ENCODE measurements at places on chromosomes 12 and 14.

- DNase-seq: no peak
Observed at GRCh38 chr12:52628111-52628507, 9.8 kb upstream of the KRT73 start.

DNA sequence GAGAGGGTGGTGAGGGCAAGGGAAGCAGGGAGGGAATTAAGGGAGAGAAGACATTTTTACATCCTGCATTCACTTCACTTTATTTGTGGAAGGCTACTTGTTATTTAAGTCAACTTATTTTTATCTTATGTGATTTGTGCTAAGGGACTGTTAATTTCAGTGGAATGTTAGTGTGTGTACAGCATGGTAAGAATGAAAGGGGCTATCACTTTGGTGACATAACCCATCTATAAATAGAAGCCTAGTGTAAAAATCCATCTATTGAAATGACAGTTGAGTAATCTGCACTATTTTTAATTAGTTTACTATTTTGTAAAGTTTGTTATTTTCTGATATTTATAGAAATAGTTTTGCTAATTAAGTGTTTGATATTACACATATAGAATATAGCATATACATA lies 16.8 kb upstream of the CHPT1 start:
- no peak for DNase-seq

GRCh38 chr14:54221971-54222370 lies 174.8 kb upstream of the CDKN3 start:
- no peak for DNase-seq

- DNase-seq: no peak
Observed at GRCh38 chr12:100715976-100716944, 78.3 kb upstream of the ANO4 start.

- no peak for DNase-seq
Observed at GRCh38 chr12:32273712-32274111, 125.6 kb upstream of the FGD4 start.

- no peak for DNase-seq
Observed at GRCh38 chr14:83320837-83321236, 1787.2 kb upstream of the SEL1L start.

- no peak for DNase-seq
Observed at GRCh38 chr14:69519204-69520100, 34.9 kb downstream of the PLEKHD1 start.

- DNase-seq: no peak
Observed at GRCh38 chr12:77013091-77013490, 52.3 kb downstream of the E2F7 start.

DNA sequence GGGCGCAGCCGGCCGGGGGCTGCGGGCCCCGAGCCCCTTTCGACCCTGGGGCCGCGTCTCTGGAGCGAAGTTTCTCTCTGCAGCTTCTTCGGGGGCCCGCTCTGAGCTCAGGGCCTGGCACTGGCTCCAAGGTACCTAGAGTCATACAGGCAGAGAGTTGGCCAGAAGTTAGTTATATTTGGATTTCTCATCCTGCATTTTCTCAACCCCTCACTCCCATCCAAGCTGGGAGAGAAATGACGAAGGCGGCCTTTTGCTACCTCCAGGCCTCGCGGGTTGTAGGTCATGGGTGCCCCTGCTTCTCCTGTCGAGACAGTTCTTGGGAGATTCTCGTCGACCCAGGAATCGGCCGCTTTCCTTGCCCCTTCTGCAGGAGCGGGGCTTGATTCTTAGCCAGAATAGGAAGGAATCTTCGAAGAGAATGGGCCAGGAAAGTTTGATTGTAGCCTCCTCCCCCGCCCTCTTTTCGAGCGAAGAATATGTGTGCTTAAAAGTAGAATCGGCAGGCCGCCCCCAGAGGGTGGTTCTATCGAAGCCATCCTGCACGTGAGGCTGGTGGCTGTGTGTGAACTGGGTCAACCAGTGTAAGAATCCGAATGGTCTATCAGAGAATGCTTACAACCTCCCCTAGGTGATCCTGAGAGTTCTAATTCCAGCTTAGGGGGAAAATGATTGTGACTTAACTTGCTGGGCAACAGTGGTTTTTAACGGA lies 785 bp downstream of the MLEC start:
- DNase-seq: no peak

DNA sequence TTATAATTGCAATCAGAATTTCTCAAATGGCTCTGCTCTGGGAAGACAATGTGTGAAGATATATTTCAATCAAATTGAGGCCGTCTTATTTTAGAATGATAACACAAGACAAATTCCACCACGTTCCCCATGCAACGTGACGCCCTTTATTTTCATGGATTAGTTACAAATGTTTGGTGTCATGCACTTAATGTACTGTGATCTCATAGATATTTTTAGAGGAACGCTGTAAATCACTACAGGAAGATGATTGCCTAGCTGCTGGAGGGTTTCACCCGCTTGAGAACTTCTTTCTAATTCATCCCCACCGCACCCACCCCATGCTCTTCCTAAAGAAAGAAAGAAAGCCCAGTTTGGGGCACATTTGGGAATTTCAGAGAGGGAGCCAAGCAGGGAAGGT lies 117.2 kb downstream of the PLXNC1 start:
- no peak for DNase-seq

DNA sequence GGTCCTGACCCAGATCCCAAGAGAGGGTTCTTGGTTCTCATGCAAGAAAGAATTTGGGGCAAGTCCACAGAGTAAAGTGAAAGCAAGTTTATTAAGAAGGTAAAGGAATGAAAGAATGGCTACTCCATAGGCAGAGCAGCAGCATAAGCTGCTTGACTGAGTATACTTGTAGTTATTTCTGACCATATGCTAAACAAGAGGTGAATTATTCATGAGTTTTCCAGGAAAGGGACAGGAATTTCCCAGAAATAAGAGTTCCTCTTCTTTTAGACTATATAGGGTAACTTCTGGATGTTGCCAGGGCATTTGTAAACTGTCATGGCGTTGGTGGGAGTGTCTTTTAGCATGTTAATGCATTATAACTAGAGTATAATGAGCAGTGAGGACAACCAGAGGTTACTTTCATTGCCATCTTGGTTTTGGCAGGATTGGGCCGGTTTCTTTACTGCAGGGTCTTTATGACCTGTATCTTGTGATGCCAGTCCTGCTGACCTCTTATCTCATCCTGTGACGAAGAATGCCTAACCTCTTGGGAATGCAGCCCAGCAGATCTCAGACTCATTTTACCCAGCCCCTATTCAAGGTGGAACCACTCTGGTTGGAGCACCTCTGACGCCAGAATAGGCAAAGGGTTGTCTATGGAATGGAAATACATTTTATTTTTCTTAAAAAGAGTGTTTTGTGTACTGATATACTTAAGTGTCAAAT lies 113.8 kb downstream of the OTOGL start:
- DNase-seq: no peak

DNA sequence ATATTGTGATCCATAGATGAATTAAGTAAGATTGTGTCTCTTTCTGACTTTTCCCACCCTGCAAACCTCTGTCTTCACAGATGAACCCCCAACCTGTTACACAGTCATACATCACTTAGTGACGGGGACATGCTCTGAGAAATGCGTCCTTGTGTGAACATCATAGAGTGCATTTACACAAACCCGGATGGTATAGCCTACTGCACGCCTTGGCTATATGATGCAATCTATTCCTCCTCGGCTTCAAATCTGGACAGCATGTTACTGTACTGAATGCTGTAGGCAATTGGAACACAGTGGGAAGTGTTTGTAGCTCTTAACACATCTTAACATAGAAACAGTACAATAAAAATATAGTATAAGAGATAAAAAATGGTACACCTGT lies 7.4 kb upstream of the TESPA1 start:
- no peak for DNase-seq

DNA sequence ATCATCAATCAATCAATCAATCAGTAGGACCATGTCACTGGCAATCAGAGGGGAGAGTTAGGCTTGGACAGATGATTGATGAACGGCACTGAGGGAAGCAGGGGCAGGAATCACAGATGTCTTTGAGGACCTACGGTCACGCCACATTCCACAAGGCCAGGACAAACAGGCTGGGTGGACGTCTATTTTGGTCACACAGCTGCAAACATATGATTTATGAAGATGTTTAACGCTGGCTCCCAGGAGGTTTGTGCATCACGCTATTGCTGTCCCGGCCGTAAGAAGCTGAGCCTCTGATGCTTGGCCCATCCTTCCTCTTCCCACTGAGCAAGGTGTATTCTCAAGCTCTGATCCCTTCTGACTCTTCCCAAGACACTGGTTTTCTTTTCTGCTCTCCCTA lies 160.8 kb downstream of the FOXN3 start:
- DNase-seq: no peak

DNA sequence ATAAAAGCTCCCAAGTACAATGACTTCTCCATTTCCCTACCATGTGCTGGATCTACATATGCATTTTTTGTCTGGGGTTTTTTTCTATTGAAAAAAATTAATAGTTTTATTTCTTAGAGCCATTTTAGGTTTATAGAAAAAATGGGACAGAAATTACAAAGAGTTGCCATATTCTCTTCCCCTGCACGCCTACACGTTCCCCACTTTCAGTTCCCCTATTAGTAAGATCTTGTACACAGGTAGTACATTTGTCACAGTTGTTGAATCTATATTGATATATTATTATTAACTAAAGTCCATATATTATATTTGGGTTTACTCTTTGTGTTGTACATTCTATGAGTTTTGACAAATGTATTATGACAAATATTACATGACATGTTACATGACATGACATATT lies 35.7 kb downstream of the SIX6 start:
- no peak for DNase-seq

- DNase-seq: no peak
Observed at GRCh38 chr12:76860256-76860655, 18.6 kb downstream of the CSRP2 start.

DNA sequence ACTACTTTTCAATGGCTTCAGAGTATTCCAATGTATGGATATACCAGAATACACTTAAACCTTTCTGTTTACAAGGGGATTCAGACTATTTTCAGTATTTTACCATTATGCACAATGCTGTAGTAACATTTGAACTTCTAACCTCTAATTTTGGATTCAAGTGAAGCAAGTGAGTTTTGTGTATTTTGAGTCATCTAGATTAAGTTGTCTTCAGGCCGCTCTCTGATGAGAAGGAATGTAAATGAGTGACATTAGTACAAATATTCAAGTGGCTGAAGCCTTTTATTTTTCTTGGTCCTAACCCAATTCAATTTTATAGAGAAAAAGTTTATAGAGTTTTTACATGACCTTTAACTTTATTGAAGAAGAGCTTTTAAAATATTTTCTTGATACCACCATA lies 125.6 kb downstream of the PDE3A start:
- no peak for DNase-seq

GRCh38 chr12:107560899-107561285 lies 124.7 kb upstream of the PWP1 start:
- no peak for DNase-seq

- DNase-seq: no peak
Observed at GRCh38 chr12:39574378-39574777, 45.2 kb downstream of the ABCD2 start.

DNA sequence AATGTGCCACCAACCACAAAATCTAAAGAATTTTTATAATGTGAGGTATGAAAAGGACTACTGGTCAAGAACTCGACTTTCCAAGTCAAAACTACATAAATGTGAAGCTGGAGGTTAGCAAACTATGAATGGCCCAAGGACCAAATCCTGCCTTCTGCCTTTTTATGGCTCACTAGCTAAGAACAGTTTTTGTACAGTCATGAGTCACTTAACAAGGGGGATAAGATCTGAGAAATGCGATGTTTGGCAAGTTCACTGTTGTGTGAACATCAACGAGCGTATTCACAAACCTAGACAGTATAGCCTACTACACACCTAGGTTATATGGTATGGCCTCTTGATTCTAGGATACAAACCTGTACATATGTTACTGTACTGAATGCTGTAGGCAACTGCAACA lies 28.2 kb downstream of the FERMT2 start:
- DNase-seq: no peak

- no peak for DNase-seq
Observed at GRCh38 chr12:810671-811415, 58.5 kb downstream of the WNK1 start.

- no peak for DNase-seq
Observed at GRCh38 chr12:49541140-49541861, 2.5 kb downstream of the KCNH3 start.

GRCh38 chr14:100828031-100828769 lies 2.3 kb downstream of the MEG3 start:
- no peak for DNase-seq

DNA sequence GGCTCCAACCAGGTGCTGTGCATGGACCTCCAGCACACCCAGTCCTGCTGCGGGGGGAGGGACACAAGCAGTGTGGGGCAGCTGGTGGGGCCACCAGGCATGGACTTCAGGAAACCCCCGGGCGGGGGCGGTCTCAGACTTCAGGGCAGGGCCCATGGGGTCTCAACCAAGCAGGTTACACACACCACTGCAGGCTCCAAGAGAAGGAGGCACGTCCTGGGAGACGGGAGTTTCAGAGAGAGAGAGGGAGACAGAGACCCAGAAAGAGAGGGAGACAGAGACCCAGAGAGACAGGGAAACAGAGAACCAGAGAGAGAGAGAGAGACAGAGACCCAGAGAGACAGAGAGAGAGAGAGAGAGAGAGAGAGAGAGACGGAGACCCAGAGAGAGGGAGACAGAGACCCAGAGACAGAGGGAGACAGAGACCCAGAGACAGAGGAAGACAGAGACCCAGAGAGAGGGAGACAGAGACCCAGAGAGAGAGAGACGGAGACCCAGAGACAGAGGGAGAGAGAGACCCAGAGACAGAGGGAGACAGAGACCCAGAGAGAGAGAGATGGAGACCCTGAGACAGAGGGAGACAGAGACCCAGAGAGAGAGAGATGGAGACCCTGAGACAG lies 128.9 kb downstream of the NCOR2 start:
- DNase-seq: no peak

DNA sequence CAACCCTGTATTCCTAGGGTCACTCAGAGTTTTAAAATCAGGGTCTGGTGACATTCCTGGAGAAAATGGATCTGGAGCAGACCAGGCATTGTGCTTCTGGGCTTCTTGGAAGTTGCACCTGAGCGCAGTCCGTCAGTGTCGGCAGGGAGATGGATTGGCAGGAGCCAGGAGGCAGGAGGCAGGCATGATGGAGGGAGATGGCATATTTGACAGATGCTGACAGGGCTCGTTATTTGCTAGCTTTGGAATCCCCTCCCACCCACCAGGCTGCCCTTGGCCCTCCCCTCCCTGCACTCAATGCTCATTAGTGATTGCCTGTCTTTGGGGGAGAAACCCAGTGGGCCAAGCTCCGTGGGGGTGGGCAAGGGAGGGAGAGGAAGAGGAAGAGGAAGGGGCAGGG lies 4.7 kb downstream of the CISTR start:
- no peak for DNase-seq

DNA sequence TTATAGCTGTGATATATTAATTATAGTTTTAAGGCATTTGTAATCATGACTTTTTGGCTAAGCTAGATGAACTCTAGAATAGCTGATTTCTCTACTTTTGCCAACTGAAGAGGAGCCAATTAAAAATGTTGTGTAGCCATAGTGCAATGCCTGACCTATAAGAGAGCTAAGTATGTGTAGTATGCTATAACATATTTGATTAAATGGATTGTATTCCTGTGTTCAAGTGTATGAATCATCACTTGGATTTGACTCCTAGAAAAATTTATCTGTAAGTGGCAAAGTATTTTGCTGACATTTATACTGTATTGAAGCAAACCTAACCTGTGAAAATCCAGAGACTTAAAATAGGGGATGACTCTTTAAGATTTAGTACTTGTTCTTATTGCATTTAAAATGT lies 34.2 kb downstream of the PCNX4 start:
- DNase-seq: no peak

GRCh38 chr14:63300854-63301253 lies 17.9 kb downstream of the GPHB5 start:
- DNase-seq: no peak

- no peak for DNase-seq
Observed at GRCh38 chr14:68685419-68686204, 107.3 kb downstream of the ZFP36L1 start.
